ENCODE measurements at places on chromosomes 1 and 21.

- no peak for DNase-seq
Observed at GRCh38 chr1:70222716-70223235, 1.6 kb downstream of the SRSF11 start.

- no peak for DNase-seq
Observed at GRCh38 chr1:242062271-242062670, 63.4 kb upstream of the MAP1LC3C start.

DNA sequence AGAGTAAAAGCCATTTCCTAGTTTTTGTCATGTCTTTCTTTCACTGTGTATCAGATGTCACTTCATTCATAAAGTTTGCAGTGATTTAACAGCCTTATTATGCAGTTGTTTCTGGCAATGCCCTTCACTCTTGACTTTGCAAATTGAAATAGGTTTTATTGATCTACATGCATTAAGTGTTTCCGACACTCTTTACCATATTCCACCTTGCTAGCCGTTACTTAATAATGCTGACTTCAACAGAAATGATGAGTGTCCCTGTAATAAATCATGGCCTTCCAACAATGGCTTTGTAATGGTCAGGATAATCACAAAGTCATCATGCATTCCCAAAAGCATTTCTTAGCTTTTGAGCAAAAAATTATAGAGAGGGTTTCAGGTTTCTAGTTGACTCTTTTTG is 236.8 kb upstream of the FMN2 start:
- no peak for DNase-seq

DNA sequence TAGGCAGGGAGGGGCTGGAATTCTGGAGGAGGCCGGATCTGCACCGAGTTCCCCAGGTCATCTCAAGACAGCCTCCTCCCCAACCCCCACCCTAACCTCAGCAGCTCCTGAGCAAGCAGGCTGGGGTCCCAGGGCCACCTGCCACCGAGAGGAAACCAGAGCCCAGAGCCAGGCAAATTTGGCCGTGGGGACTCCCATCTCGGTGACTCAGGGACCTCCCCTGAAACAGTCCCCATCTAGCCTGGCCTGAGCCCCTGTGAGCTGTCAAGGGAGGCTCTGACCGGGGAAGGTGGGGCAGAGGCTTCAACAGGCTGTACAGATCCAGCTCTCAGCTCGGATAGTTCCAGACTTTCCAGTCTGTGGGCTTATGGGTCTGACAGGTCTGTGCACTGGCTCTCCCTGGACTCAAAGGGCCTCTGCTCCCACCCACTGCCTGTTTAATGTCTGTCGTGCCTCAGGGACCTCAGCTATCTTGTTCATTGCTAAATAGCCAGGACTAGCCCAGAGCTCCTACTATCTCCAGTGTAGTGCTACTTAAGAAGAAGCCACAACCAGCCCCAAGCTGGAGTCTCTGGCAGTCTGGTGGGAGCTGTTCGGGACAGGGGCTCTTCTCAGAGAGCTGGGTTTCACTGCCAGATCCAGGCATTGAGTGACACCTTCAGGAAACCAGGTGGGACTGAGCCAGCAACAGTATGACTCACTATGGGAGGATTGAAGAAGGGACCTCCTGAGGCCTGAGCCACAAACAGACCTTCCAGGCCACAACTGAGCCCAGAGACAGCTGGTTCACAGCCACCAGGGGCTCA is 25.6 kb downstream of the MATN1 start:
- DNase-seq = peak; percentile 39

DNA sequence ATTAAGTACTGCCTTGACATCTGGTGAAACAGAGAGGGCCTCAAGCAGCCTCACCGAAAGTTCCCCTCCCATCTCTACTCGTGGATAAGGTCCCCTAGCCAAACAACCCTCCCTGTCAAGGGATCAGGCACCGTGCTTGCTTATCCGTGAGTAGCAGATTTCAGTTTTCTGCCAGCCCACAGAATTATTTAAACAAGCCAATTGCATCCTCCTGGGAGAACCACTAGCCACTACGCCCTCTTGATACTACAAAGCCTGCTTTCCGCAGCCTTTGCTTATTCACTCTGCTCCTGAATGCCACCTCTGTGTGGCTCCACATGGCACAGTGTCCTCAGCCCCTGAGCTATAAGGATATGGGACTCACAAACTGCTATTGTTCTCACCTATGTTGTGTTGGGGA is 5.9 kb upstream of the TFF2 start:
- no peak for DNase-seq

DNA sequence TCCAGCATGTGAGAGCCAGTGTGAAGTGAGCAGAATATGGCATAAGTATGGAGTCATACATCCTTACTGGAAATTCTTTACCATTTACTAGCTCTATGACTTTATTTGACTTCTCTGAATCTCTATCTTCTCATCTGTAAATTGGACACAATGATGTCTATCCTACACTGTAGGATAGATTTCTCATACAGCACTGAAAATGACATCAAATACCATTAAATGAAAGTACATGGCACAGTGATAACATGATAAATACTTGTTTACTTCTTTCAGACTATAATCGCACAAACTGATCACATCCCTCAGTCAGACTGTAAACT is 1.3 kb upstream of the CTTNBP2NL start:
- DNase-seq = no peak

- no peak for DNase-seq
Observed at GRCh38 chr1:161031874-161032273, 6.9 kb downstream of the TSTD1 start.

DNA sequence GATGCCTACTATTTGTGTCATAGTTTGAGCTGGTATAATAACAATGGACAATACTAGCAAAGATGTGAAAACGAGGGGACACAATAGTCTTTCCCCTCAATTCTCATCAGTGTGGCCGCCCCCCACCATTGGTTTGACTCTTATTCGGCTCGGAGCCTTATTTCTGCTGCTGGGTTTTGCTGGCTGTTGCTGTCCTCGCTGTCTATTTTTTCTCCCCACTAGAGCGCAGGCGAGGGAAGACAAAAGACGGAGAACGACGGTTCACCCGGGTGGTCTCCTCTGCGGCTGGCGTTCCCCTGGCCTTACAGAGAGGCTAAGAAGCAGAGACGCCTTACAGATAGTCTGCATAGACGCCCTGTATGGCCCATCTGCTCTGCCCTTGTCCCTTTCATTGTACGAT is 19.4 kb downstream of the CLIC6 start:
- no peak for DNase-seq

- DNase-seq = peak; percentile 75
Observed at GRCh38 chr1:245874942-245875580, 632.0 kb downstream of the SMYD3 start.

DNA sequence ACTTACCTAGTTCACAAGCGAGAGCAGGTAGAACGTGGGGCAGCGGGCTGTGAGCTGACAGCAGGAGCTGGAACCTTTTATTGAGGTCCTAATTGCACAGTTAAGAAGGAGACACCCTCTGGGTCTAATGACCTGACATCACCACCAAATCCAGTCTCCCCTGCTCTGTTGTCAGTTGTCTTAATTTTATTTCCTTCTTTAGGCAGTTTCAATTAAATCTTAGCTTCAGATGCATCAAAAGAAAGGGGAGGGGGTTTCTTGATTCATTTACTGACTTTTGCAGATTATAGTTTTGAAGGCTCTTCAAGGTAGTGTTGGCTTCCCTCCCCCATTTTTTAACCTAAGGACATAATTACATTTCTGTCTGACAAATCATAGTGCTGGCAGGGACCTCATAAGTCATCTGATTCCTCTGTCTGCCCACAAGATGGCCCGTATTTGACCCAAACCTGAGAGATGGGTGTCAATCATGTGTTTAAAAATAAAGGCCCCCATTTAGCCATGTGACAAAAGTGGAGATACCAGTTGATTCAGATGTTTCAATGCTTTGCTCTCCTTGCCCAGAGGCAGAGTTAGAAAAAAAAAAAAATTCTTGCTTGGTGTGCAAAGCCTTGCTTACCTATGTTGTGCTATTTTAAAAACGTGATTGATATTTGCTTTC is at the start of gene TCHHL1:
TSS of gene TCHHL1 (minus strand) at position 51 of the 661 bp plus-strand sequence. CDS start 921 bp downstream, outside the sequence.
- no peak for DNase-seq

DNA sequence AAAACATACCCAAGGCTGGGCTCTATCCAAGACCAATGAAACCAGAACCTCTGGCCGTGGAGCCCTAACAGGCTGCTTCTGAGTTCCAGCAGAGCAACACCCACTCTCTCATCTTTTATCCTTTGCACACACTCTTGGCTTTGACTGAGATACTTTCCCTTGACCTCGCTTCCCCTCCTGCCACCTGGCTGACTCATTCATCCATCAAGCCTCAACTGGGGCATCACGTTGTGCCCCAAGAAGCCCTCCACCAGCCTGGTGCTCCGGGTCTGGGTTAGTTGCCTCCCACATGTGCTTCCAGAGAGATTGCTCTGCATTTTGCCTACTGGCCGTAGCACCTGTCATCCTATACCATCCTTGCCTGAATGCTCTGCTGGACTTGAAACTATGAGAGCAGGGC is 34.5 kb upstream of the SERBP1 start:
- no peak for DNase-seq

DNA sequence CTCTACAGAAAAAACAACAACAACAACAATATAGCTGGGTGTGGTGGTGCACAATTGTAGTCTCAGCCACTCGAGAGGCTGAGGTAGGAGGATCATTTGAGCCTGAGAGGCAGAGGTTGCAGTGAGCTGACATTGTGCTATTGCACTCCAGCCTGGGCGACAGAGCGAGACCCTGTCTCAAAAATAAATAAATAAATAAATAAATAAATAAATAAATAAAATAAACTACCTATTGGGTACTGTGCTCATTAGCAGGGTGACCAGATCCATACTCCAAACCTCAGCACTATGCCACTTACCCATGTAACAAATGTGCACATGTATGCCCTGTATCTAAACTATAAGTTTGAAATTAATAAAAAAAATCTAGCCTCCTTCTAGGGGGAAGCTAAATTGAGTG is 369.4 kb upstream of the AJAP1 start:
- DNase-seq = no peak

All from myocyte (in vitro differentiated cells).